ENCODE measurements at places on chromosomes 2 and 18.

DNA sequence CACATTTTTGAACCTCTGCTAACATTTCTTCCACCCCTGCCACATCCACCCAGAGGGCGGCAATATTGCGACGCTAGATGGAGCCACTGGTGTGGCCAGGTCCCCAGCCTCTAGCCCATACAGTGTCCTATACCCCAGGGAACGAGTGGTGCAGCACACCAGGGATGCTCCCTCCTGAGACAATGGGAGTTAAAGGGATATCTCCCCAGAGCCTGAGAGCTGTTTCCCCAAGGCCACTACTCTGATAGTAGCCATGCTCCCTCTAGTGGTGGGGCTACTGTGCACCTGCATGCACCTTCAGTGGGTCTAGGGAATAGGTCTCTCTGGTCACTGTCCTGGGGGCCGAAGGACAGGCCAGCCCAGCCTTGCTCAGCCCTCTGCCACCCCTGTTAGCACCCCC, 336.4 kb upstream of the FSHR start:
- peak; percentile 19 for DNase-seq

GRCh38 chr2:151946899-151947812, 118.9 kb upstream of the ARL5A start:
- no peak for DNase-seq

DNA sequence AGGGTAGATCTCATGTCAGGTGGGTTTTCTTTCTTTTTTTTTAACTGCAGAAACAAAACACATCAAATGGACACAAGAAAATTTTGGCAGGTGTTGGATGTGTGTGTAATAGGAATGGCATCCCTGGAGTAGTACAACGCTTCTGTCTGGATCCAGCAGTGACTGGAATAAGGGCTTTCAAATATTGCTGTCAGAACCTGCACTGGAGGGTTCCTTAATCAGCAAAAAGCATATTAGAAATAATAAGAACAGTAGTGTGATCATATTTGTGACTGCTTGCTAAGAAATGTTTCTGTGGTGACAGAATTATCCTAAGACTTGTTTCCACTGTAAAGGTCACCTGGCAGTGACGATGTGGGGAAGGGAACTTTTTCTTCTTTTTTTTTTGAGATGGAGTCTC, 30.8 kb downstream of the CREG2 start:
- DNase-seq = no peak

DNA sequence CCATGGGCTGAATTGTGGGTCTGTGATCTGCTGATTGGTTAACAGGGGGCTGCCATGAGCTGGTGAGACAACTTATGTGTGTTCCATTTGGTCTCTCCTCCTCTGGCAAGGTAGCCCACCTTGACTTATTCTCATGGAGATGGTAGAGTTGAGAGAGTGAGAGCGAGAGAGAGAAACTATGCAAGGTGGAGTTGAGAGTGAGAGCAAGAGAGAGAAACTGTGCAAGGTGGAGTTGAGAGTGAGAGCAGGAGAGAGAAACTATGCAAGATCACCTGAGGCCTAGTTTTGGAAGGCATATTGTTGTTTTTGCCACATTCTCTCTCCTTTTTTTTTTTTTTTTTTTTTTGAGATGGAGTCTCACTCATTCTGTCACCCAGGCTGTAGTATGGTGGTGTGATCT, 155.7 kb downstream of the UBR3 start:
- no peak for DNase-seq

DNA sequence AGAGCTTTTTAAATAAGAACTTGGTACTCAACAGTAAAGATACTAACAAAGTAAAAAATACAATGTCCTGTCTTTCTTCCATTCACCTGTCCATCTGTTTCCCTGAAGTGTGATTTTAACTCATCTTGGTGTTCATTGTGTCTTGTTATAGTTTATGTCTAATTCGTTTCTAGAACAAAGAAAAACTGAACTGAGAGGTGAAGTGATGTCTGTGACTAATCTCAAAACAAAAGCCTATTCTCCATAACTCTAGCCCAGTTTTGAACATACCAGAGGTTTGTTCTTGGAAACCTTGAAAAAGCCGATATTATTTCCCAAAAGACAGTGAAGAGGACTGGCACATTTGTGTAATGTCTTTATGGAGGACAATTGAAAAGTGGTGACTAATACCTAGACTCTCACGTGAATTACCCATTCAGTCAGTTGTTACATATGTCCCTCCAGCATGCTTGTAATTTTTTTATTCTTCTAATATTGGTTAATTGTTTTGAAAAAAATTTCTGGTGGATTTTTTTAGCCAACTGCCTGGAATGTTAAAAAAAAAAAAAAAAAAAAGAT, 725.8 kb downstream of the SATB2 start:
- no peak for DNase-seq

DNA sequence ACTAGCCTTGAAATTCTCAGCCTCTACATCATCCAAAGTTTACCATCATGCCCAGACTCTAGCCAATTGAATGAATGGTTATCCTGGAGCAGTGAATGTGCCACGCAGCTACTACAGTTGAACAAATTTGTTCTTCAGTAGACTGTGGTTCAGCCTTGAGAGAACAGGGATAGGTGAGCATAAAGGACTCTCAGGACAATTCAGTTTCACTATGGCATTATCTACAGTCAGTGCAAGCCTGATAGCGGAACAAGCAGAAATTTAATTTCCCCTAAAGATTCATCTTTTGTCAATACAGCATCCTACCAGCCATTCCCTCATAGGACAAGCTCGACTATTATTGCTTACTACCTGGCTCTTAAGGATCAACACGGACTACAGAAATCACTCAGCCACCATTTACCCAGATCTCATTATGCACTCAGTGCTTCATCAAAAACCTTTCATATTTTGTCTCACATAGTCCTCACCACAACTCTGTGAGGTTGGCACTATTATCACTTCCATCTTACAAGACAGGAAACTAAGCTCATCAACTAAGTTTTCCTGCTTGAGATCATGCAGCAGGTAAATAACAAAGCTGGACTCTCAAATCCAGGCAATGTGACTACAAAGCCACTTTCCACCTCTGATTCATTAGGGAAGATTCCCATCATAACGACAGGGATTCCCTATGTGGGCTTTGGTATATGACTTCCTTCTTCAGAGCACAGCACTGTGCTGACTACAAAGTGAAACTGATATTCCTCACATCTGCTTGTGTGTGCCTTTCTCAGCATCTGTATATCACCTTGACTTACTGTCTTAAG, 181.5 kb upstream of the ACVR2A start:
- no peak for DNase-seq

DNA sequence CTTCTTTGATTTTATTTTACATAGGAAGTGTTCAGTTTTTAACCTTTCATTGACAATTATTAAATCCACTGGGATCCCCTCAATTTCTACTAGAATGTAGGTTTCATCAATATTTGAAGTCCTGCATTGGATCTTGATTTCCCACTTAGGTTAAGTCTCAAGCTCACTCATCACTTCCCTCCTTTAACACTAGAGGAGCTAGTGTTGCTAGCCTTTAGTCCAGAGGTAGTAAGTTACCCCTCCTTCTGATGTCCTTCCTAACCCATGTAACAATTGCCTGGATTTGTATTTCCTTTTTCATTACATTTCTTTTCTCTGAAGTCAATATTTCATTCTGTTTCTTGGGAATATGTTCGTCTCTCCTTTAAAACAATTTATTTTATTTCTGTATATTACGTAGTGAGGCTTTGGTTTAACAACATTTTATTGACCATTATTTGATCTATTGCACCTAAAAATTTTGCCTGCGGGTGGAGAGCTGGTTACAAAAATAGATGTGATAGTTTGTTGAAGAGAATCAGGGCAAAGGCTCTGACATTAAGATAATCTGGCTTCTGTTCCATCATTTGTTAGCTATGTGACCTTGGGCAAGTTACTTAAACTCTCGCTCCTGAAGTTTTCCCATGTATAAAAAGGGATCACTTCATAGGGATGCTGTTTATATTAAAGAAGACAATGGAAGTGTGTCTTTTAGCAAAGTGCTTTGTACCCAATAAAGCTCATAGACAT, 833.0 kb downstream of the SLC4A3 start:
- no peak for DNase-seq

DNA sequence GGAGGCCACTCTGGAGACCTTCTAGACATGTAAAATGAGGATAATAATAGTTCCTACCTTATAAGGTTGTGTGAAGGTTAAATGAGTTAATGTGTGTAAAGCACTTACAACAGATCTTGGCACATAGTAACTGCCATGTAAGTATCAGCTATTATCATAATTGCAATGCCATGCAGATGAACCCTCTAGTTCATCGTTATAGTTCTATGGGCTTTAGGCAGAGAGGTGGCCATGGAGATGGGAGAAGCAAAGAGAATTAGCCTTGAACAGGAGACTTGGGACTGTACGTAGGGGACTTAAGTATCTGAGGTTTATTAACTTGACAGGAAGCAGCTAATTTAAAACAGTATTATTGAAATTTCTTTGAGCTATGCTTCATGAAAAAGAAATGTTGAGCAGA, 151.8 kb downstream of the PIK3C3 start:
- DNase-seq = no peak

- DNase-seq = no peak
Observed at GRCh38 chr18:9606039-9606438, 8.3 kb downstream of the PPP4R1 start.

GRCh38 chr2:98473995-98474780, 29.5 kb downstream of the INPP4A start:
- DNase-seq = no peak

Data from NCI-H1092 treated with DMSO at 0.1 percent for 48 hours (cell line).